ENCODE measurements at places on chromosomes 13 and 19.

DNA sequence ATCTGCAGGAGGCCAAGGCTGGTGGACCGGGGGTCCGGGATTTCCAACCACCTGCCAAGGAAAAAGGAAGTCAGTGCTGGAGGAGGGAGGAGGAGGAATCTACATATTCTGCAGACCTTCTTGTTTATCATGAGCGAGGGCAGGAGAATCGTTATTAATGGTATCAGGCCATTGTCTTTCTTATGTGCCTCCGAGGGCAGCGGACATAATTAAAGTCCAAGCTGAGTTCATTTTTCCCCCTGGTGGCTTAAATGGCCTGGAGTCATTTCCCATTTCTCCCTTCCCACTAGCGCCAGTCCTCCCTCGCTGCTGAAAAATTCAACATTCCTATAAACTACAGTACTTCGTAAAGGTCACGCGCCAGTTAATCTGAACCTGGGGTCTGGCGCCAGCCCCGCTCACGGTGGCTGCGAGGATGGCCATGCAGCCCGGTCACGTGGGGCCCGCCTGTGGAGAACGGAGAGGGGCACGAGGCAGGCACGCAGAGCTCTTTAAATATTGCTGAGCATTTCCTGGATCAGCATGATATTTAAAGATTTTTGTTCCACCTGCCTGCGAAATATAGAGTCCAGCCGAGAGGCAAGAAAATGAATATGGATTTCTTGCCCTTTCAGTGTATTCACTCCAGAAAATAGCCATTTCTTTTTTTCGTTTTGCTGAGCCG is 85.2 kb upstream of the PCDH8 start:
- no peak for DNase-seq

GRCh38 chr13:59686798-59687394 is 476.8 kb downstream of the DIAPH3 start:
- no peak for DNase-seq

GRCh38 chr19:33193865-33194362 is at the start of gene LRP3:
LRP3 (plus strand) TSS chr19:33194330; CDS start chr19:33194786, 456 bp downstream.
- DNase-seq: peak; percentile 68

DNA sequence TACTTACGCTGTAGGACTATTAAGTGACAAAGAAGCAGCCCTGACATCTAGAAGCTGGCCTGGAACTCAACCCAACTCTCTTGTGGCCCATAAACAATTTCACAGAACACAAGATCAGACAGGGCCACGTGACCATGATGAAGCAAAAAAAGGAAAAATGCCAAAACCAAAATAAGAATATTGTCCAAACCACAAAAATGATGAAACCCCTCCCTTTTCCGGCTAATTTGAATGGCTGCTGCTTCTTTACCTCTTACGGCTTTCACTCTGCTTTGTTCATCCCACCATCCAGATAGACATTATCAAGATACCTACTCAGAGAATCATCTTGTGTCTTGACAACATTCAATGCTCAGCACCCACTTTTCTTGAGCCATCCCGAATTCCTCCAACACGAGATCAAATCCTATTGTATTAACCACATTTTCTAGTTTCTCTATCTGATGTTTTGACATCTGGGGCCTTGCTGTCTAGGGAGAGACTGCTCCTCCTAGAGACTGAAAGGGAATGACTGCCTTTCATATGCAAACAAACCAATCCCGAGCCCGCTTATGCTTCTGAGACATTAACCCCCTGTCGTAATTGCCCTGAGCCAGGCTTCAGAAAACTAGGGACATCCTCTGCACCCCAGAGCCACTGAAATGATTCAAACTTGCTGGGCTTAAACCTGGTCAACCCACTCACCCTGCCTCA is 186.3 kb downstream of the TDRD3 start:
- DNase-seq: no peak

GRCh38 chr13:81133066-81133465 is 792.1 kb upstream of the SPRY2 start:
- DNase-seq: no peak

GRCh38 chr13:33087091-33087490 is 70.9 kb downstream of the KL start:
- DNase-seq: no peak

DNA sequence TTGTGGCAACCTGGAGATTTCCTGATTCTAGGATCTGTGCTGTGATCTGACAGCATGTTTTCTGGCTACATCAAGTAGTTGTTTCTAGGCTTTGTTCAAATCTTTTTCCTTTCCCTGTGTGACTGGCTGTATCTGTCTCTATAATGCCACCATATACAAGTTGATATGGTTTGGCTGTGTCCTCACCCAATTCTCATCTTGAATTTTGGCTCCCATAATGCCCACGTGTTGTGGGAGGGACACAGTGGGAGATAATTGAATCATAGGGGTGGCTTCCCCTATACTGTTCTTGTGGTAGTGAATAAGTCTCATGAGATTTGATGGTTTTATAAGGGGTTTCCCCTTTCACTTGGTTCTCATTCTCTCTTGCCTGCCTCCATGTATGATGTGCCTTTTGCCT is 24.6 kb upstream of the CLDN10 start:
- DNase-seq: no peak

DNA sequence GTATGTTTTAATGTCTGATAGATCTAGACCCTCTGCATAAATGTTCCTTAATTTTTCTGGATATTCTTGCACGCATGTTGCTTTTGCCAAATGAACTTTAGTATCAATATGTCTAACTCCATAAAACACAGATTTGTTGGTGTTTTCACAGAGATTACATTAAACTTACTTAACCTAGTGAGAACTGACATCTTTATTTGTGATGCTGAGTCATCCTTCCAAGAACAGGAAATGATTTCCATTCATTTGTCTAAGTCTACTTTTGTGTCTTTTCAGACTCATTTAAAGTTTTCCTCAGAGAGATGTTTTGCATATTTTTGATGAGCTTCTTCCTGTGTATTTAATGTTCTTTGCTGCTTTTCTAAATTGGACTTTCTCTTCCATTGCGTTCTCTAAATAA is 184.0 kb downstream of the SLC7A1 start:
- no peak for DNase-seq

DNA sequence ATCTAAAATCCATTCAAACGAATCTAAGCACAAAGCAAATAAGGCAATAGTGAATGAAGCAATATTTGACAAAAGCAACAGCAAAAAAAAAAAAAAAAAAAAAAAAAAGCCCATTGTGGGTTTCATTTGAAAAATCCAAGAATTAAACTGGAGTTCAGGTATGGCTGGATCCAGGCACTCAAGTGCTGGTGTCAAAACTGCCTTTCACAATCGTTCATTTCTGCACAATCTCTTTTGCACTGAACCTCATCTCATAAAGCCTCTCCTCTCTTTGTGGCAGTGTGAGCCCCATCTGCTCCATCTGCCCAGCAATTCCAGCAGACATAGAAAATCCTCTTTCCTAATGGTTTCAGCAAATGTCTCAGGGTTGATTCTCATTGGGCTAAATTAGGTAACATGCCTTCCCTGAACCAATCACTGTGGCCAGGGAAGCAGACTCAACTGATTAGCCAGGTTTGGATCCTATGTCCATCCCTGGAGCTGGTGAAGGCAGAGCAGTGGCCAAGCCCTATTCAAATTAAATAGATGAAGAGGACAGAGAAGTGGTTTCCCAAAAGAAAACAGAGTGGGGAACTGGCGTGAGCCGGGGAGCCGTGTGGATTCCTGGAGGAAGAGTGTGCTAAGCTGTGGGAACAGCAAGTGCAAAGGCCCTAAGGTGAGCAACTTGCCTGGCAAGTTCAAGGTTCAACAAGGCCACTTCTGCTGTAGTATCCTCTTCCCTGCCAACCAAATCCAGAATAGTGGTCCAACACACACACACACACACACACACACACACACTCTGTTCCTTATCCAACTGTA is 1.2 kb upstream of the HIF3A start:
- no peak for DNase-seq

DNA sequence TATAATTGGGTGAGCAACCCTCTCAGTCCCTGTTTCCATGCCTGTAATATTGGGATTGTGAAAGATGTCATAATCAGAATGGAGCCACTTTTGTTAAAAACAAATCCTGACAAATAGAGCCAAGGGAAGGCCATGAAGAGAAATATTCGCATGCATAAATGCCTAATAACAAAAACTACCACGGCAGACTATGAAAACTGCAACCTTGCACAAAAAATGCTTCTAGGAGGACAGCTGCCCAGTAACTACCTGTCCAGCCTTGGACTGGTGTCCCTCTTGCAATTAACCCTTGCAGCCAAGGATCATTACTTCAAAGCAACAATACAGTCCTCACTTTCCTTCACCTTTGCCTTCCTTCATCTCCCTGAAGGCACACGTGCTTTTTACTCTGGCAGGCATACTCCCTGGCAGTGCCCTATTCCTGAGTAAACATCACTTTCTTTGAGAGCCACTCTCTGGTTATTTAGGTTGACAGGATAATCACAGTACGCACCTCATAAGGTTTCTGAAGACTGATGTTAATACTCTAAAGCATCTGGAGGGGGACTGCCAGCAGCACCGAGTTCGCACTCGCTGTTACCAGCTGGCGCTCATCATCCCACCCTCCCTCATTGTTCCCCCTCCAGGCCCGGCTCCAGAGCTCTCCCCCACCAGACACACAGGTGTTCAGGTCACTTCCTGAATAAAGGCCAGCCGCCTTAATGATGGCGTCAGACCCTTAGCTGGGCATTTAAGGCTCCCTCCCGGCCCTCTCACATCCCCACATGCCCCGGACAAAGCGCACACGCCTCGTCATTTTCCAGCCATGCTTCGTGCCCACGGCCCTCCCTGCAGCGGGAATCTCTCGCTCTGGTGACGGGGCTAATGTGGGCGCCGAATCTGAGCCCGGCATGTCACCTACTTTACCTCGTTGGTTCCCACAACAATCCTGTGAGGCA is 57.3 kb downstream of the CDADC1 start:
- DNase-seq: no peak

DNA sequence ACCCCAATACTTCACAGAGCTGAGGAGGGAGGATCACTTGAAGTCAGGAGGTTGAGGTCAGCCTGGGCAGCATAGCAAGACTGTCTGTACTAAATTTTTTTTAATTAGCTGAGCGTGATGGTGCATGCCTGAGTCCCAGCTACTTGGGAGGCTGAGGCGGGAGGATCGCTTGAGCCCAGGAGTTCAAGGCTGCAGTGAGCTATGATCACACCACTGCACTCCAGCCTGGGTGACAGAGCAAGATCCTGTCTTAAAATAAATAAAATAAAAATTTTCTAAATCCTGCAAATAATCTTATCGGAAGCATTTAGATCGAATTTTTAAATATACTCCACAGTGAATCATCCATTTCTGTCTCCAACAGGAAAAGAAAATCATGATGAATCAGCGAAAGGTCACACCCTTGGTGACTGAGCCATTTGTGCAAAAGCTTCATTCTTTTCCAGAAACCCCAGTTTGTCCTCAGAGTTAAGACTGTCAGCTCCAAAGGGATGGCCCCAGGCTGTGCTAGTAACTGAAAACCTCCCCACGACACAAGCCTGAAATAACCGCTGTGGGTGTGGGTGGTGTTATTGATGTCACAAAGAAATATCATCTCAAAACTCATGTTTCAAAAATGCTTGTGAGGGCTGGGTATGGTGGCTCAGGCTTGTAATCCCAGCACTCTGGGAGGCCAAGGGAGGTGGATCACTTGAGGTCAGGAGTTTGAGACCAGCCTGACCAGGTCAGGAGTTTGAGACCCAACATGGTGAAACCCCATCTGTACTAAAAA is 167.6 kb downstream of the PTPRS start:
- DNase-seq: no peak

DNA sequence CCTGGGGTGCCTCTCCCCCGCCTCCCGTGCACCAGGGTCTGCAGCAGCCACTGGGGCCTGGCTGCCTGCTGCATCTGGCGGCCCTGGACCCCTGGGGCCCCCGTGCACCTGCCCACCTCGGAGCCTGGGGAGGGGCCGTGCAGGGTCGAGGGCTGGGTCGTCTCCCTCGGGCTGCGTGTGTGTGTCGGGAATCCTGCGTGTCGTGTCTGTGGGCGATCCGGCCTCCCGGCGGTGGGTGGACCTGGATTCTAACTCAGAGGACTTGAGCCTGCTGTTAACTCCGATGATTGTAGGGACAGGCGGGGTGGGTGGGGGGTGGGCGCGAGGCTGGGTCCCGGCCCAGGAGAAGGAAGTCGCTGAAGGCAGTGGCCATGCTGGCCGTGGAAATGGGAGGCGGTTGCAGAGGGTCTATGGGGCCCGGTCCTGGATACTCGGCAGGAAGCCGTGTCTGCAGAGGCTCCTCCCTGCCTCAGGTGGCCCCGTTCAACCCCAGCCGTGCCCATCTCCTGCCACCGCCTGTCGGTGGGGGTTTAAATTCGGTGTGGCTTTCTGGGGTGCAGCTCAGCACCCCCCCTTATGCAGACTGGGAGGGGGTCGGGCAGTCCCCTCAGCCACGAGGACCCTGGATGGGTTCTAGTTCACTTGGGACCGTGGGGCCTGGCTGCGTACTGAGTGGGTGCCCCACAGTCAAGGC is 9.4 kb upstream of the WDR18 start:
- no peak for DNase-seq

GRCh38 chr19:12838886-12839756 is 806 bp downstream of the MAST1 start:
- peak; percentile 35 for DNase-seq

DNA sequence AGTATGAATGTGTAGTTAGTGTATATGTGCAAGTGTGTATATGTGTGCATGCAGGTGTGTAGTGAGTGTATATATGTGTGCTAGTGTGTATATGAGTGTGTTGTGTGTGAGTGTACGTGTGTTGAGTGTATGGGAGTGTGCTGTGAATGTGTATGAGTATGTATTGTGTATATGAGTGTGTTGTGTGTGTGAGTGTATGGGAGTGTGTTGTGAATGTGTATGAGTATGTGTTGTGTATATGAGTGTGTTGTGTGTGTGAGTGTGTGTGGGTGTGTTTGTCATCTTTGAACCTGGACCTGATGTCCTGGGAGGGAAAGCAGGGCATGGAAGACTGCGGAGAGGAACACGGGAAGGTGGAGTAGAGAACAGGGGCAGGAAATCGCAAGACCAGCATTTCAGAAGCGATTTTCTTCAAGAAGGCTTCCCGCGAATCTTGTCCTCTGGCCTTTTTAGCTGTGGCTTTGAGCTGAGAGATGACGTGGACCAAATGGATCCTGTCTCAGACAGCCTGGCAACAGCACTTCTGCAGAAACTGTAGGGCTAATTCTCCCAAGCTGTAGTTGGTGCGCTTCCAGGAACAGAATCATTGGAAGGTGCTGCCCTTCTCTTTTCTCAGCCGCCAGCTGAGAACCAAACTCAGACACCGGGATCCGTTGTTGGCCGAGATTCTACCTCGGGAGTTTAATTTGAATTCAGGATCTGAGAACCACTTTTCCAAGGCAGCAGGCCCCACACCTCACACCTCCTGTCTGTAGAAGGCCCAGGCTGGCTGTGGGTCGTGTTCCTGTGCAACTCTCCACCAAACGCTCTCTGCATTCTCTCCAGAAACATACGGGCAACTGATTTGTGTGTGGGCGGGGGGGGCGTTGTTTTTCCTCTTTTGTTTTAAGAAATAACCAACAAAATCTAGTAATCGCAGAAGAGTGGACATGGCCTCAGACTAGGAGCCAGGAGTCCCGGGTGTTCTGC is 94.7 kb upstream of the RAP2A start:
- DNase-seq: no peak

- no peak for DNase-seq
Observed at GRCh38 chr13:59745392-59745788, 418.3 kb downstream of the DIAPH3 start.

- DNase-seq: no peak
Observed at GRCh38 chr19:15235781-15236180, 3.5 kb upstream of the EPHX3 start.

GRCh38 chr19:800360-801029 is 3.2 kb downstream of the PTBP1 start:
- no peak for DNase-seq

All from NCI-H2081 (cell line).